Myocyte (in vitro differentiated cells): ENCODE measurements at places on chromosomes 7 and 10.

DNA sequence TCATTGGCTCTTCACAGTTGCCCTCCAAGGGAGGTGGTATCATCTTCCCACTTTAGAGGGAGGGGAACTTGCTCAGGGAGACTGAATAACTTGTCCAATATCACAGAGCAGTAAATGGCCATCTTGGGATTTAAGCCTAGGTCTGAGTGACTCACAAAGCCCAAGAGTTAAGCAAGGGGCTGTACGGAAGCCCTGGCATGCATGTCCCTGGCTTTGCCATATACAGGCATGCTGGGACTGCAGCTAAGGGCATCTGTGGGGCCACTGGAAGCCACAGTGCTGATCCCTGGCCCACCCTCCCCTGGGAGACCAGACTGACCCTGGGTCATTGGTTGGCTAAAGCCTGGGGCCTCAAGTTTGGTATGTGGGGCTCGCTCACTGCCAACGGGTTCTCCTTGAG lies 3.1 kb downstream of the VSIR start:
- DNase-seq, result peak; percentile 56

DNA sequence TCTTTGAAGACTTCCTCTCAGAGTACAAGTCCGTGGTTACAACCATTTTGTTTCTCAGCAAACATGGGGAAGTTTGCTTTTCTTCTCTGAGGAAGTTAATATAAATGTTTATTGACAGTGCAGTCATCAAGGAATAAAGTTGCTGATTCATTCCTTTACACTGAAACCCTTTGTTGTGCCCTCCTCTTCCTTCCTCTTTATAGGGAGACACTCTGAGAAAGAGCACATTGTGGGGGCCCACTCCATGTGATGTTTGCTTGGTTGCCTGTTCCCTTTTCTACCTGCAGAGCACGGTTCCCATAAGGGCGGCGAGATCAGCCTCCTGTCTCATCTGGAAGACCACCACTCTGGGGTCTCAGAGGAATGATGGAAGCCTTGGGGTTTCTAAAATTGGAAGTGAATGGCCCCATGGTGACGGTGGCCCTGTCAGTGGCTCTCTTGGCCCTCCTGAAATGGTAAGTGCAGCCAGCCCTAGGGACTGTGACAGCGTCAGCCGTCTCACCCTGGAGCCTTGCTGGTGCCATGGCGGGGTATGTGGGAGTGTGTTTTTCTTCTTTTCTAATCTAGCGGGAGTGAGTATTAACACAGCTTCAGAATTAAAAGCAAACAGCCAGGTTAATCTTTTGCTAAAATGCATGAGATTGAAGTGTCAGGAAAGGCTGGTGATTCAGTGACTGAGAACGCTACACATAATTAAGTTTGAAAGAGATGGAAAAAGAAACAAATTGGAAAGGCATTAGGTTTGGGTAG lies at the start of gene TBXAS1:
TSS of gene TBXAS1 (plus strand) at position 240 of the 750 bp plus-strand sequence. CDS start at position 367, 127 bp downstream.
- DNase-seq, result no peak

- DNase-seq, result no peak
Measured at GRCh38 chr10:75450075-75450445, 18.6 kb downstream of the LRMDA start.

DNA sequence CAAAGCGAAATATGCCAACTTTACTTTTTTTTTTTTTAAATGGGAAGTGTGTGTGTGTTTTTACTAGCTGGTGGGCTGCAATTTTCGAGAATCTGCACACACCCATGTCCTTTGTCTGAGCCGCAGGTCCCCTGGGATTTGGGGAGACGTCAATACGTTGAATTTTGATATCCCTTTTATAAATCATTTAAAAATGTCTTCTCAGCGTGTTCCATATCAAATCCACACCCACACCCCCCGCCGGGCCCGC lies 404 bp upstream of the FMC1 start:
- DNase-seq, result no peak

- peak; percentile 75 for DNase-seq
Measured at GRCh38 chr10:77763453-77764430, 126.1 kb upstream of the KCNMA1 start.

- DNase-seq, result no peak
Measured at GRCh38 chr10:71392791-71393781, 3.6 kb upstream of the CDH23 start.

DNA sequence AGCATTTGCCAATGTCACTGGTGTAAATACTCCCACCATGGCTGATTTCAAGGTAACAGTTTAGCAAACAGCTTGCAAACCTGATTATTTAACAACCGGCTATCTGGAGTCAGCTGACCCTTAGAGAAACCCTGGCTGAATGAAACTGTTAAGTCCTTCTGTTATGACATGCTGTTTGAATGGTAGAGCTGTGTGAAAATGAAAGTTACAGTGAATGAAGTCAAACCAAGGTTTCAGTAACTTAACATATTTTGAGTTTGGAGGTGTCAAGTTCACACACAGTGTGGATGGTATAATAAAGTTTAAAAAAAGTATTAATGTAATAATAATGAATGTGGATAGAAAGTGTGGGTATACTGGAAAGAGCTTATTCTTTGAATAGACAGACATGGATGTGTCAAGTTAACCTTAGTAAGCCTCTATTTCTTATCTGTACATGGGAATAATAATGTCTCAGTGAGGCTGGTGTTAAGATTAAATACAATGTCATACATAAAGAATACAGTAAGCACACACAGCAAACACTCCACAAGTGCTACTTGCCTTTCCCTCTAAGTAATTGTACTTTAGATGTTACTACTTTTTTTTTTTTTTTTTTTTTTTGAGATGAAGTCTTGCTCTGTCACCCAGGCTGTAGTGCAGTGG lies 150.4 kb downstream of the TAX1BP1 start:
- DNase-seq, result no peak

DNA sequence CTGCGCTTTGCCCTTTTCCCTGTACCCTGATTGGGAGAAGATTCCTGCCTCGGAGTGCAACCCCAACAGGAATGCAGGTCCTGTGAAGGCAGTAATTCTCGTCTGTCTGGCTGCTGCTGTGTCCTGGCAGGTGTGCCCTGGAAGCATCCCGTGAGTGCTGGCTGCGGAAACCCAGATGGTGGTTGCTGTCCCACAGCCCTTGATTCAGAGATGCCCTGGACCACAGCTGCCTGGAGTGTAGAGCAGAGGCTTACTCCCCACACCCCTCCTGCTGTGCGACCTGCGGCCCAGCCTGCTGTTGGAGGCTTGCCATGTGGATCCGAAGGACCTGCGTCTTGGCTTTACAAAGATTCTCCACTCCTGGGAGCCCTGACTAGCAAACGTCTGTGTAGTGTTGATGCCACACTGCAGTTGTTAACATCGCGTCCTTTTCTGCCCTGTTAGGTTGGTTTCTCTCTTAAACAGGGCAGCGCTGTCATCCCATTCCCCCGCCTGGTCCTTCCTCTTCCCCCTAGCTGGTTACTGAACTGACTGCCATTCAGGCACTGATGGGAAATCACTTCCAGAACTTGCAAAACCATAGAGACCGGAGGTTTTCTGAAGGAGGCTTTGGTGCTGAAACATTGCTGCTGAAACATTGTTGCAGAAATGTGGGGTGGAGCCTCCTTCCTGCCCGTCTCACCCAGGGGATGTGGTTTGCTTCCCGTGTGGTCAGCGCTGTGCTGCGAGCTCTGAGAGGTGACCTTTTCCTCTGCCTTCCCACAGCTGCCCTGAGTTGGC lies 53.3 kb downstream of the DNAJB6 start:
- peak; percentile 73 for DNase-seq

DNA sequence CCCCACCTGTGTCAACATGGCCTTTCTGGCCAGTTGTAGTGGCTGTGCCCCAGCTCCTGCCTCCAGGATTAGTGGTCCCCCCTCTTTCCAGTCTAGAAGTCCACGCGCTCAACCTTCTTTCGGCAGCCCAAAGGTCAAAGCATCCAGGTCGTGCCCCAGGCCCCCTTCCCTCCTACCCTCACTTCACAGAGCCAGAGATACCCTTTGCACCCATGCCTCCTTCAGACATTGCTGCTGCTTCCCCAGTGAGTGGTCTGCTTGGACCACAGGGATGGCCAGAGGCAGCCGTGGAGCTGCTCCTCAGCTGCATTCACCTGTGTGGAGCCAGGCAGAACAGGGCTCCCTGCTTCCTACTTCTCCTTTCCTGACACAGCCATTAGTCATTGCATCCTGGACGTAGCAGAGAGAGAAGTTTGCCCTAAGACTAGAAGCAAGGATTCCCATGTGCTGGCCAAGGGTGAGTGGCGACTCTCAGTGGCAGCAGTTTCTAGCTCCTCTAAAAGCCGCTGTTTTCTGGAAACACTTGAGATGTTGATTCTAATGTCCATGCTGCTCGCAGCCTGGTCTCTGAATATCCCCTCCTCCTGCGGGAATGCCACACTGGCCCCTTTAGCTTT lies 243.1 kb upstream of the SHH start:
- DNase-seq, result no peak

DNA sequence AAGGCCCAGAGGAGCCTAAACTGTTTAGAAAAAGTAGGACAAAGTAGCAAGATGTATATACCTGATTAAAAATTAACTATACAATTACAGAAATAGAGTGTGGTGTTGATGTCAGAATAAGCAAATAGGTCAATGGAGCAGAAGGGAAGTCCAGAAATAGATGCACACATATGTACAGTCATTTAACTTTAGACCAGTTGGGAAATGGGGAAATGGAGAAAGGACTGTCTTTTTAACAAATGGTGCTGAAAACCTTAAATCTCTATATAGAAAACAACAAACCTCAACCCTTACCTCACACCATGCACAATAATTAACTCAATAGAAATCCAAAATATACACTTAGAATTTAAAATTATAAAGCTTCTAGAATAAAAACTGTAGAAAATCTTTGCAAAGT lies 72.2 kb downstream of the CH25H start:
- no peak for DNase-seq

DNA sequence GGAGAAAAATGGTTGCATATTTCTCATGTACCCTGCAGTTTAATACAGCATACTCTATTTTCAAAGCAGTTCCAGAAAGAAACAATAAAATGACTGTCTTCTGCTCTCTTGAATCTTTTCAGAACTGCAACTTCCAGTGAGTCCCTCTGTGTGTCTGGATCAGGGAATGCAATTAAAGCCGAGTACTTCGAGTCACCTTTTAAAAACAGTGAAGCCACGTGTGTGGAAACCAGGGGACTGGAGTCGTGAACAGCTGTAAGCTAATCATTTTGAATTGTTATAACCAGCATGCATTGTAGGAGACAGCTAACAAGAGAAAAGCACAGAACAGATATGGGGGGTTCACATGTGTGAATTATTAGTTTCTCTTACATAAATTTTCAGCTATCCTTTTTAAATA lies 109.1 kb downstream of the CPED1 start:
- DNase-seq, result peak; percentile 65

GRCh38 chr7:131370523-131370968 lies 42.9 kb downstream of the MKLN1 start:
- DNase-seq, result peak; percentile 41

DNA sequence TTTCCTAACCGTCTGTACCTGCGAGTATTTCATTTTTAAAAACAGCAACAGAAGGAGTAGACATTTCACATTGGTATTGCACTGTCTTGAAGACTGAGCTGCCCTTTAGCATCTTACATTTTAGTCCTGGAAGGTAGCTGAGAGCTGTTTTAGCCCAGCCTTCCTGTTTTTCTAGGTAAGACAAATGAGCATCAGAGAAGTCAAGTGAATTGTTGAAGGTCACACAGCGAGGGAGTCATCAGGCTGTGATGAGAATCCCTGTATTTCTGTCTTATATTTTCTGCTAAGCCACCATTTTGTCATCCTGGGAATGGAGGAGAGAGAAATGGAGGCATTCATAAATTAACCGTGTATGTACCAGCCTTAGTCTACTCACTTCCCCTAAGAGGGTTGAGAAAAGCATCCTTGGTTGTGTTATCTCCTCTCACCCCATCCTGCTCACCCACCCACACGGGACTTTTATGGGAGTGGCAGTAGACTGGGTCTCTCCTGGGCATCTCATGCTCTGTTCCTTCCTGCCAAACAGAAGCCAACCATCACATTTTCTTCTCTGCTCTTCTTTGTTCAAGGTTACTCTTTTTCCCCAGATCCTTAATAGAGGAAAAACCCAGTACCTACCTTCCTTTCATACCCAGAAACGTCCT lies 8.5 kb downstream of the RBM20 start:
- DNase-seq, result no peak

GRCh38 chr10:120385992-120386391 lies 71.0 kb upstream of the PLPP4 start:
- DNase-seq, result no peak

DNA sequence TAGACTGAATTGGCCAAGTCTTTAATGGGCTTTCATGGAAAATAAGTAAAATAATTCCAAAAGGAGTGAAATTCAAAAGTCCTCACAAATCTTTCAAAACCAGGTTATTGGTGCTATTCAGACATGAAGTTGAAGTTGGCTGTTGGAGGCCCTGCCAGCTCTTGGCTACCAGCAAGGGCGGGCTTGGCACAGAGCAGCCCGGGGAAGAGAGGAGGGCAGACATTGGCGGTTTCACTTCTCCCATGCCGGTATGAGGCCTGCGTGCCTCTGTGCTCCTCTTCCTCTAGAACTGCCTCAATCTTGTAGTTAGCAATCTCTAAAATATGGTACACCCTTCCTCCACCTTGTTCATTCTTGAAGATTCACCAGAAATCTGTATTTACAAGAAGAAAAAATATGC lies 16.4 kb upstream of the NPS start:
- DNase-seq, result no peak

GRCh38 chr7:142962991-142963390 lies 828 bp upstream of the KEL start:
- no peak for DNase-seq

GRCh38 chr7:1669954-1670893 lies at the start of gene ELFN1:
TSS of gene ELFN1 (plus strand) at chr7:1670277. CDS start at chr7:1744597, 74,320 bp downstream.
- no peak for DNase-seq

DNA sequence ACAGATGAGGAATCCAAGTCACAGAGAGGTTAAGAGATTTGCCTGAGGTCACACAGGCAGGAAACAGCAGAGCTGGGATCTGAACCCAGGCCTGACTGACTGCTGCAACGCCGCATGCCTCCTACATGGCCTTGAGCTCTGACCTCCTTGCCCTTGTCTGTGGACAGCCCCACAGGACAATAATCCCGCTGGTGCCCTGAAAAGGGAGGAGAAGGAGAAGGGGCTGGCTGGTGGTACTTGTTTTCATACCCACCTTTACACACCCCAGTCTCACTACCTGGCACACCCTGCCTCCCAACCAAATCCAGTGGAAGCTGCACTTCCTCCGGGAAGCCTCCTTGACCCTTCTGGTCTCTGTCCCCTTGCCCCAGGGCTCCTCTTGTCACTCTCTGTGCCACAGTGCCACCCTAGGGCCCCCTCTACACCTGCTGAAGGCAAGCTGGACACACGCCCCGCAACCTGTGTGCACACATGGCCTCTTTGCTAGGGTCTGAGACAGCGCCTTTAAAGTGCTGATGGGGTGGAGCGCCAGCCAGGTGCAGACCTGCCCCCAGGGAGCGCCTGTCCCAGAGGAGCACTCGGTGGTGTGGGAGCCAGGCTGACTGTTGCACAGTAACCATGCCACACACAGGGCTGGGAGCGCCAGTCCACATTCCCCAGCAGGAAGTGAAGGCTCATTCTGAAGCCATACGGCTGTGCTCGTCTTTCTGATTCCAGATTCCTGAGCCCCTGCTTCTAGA lies 38.6 kb downstream of the ZCCHC24 start:
- DNase-seq, result no peak
